SHP77 (cell line): ENCODE measurements at places on chromosomes 4 and X.

GRCh38 chr4:110480746-110481271 is 4.9 kb downstream of the ENPEP start:
- no peak for DNase-seq

DNA sequence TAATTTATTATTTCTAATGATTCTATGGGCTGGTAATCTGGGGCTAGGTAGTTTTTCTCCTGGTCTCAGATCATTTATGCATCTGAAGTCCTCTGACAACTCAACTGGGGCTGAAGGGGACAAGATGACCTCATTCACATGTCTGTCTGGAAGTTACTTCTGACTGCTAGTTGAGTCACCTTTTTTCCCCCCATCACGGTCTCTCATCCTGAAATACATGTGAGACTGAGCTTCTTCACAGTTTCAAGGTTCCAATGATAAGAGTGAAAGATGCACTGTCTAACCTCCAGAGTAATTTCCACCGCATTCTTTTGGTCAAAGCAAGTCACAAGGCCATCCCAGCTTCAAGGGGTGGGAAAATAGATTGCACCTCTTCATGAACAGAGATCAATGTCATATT is 356.7 kb upstream of the RPS6KA3 start:
- DNase-seq = no peak

DNA sequence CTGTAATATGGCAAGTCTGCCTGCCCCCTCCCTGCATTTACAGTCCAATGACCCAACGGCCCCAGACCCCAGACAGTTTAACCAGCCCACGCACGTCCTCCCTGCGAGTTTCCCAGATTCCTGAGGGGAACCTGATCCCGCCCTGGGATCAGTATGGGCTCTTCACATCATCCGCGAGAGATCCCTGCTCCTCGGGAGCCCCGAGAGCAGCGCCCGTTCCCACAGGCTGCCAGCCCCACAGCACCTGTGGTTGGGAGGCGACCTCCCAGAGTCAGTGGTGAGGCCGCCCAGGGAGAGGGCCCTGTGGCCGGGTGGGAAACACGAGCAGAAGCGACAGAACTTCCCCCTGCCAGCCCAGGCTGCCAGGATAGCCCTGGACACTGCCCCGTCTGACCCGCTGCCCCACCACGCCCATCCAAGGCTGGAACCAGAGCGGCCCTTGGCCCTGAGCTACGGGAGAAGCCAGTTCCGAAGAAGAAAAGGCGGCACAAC is 32.8 kb downstream of the TSC22D3 start:
- no peak for DNase-seq

DNA sequence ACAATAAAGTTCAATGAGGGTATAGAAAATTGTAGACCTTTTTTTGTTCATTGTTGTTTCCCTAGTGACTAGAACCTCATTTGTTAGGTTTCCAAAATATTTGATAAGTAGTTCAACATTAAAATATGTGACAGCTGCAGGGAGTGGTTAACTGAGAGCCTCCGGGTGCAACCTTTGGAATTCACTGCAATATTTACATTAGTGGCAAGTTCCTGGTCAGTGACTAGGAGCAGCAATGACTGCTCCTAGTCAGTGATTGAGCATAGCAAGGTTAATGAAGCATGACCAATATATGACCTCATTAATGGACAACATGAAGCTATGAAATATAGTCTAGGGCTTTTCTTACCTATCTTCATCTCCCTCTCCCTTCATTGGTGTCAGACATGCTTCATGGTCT is 65.8 kb upstream of the FAM47A start:
- no peak for DNase-seq

GRCh38 chrX:18119856-18120255 is 100.8 kb downstream of the BEND2 start:
- DNase-seq = peak; percentile 20

DNA sequence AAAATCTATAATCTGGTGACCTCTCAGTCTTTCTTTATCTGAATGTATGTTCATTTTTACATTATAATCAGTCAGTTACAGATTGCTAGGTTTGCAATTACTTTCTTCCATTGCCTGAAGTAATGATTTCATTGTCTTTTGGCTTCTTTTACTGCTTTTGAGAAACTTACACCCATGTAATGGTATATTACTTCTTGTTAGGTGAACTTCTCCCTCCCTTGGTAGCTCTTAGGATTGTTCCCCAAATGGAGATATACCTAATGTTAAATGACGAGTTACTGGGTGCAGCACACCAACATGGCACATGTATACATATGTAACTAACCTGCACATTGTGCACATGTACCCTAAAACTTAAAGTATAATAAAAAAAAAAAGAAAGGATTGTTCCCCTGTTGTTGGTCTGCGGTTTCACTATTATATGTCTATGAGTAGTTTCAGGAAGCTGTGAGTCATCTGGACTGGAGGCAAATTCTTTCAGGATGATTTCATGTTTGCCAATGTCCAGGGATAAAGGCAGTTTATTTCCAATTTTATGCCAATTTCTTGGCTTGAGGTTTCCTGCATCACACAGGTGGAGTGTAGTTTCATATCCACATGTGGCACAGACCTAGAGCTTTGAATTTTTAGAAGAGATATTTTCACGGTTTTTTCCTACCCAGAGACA is 21.8 kb downstream of the SPANXC start:
- DNase-seq = no peak

DNA sequence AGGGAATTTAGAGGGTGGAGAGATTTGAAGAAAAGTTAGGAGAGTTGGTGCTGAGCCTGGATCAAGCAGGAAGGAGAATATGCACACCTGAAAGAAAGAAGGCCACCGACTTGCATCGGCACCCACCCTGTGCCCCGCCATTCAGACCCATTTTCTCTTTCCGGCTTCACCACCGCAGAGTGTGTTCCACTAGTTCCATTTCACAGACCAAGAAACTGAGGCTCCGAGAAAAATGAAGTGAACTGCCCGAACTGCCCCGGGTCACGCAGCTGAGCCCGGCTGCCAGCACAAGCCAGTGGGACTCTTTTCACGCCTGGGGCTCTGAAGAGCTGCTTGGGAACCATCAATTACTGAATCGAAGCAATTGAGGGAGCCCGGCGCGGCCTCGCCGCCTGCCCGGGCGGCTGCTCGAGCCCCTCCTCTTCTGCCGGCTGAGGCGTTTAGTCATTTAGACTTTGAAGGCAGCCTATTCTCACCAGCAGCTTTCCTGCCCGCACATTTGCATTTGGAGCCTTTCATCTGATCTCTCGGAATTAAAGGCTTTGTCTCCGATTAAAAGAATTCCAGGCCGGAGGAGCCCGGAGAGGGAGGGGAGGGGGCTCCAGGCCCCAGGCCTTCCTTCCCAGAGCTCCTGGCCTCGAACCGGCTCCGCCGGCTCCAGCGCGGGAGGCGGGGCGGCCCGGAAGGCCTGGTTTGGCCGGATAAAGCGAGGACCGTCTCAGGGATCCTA is 140.2 kb upstream of the PJA1 start:
- DNase-seq = no peak

DNA sequence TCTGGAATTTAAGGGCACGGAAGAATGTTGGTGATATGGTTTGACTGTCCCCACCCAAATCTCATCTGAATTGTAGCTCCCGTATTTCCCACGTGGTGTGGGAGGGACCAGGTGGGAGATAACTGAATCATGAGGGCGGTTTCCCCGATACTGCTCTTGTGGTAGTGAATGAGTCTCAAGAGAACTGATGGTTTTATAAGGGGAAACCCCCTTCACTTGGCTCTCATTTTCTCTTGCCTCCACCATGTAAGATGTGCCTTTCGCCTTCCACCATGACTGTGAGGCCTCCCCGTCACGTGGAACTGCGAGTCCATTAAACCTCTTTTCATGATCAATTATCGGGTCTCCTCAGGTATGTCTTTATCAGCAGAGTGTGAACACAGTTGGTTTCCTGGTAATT is 25.6 kb upstream of the DHRSX start:
- DNase-seq = no peak

- DNase-seq = no peak
Measured at GRCh38 chr4:1183985-1184773, 11.8 kb upstream of the SPON2 start.

DNA sequence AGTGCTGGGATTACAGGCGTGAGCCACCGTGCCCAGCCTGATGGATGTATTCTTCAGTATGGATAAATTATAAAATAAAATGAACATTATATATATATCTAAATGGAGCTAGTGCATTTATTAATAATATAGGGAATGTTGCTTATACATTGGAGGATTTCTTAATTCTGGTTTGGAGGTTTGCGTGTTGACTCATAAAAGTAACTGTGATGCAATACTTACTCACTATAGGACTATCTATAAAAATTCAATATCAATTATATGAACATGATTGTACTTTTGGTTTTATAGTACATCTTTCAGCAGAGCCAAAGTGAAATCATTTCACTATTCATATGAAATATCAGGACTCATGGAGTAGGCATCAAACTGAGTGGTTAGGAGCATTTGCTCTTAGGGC is 3.2 kb upstream of the AREG start:
- DNase-seq = no peak
